Forelimb muscle (tissue), 1 donor: ENCODE measurements at places on chromosomes 3 and 15.
A peak's percentile ranks its signal among the peaks of the same experiment; 100 is the strongest.

DNA sequence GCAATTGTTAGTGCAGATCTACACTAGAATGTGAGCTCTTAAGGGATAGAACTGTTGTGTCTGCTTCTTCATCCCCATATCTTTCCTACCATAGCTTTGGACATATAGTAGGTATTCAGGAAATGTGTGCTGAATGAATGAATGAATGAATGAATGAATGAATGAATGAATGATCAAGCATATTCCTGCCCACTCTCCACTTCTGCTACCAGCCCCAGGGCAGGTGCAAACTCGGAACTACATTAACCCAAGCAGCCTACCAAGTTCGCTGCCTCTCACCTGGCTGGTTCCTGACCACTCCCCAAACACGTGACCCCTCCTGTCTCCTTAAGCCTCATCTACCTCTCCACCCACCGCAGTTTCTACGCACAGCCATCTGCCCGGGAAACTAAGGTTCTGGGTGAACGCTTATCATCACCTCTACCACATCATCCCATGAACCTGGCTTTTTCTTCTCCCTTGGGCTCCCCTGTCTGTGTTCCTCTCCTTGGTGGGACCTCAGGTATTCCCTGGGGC lies 26.8 kb downstream of the PAQR5 start:
- DNase-seq, result no peak

DNA sequence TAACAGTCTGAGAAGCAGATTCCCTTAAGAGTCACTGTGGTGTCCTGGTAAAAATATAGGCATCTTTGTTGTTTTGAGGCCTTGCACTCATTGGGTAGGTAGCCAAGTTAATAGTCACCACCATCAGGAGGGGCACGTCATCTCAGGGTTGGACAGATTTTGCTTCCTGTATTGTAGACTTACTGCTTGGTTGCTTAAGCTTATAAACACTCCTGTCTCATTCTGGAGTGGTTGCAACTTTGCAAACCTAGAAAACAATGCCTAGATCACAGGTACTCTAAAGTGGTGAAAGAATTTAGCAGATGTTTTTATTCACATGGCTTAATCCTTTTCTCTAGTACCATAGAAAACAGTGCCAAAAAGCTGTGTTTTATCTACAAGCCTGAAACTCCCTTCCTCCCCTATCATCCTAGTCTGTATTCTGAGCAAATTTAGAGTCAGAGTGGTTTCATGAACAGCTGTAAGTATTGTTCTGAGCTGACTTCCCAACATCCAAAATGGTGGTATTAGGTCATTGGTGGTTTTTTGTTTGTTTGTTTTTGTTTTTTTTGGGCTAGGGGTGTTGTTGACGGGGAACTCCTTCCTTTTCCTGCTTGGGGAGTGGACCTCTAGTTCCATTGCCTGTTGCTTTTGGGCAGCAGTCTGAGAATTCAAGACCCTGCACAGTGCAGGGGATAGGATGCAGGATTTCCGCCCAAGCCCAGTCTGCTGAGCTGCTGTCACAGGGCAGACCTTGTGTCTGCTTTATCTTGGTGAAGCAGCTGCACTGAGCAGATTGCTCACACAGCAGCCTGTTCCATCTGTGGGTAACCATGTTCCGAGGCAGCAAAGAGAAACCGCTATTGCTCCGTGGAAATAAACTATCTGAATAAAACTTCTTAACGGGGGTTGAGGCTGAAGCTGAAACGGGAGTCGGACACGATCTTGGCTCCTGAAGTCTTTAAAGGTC lies 202.0 kb downstream of the AKAP13 start:
- no peak for DNase-seq

DNA sequence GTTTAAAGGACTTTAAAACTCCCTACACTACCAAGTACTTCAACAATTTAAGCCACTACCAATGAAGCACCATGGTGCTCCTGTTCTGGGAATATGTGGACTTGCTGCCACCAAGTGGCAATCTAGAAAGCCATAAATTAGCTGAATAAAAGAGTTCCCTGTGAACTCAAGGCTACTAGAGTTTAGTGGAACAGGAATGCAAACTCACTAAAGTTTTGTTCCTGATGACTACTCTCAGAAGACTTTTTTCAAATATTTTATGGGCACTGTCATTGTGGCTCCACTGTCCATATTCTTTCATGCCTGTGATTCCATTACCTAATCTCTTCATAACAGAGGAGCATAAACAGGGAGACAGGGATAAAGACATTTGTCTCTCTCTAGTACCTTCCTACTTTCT lies 63.9 kb downstream of the TMCC1 start:
- DNase-seq, result peak; percentile 41

DNA sequence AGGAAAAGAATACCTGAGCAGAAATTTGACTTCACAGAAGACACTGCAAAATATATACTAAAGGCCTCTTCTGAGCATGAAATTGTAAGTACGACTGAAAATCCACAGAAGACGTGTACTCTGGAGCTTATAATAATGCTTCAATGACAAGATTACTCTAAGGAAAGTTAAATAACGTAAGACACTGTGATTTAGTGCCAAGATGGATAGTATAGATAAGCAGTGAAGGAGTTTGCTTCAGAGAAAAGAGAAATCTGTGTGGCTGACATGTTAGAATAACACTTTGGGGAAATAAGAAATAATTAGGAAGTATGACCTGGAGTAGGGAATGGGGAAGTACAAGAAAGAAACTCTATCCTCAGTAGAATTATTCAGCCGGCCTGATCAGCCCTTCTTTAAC lies 28.9 kb downstream of the ALDH1A2 start:
- DNase-seq, result no peak

- DNase-seq, result no peak
These were observed 290.4 kb downstream of the FAM43A start for GRCh38 chr3:194976049-194976451.

GRCh38 chr15:93314245-93314644 lies 225.2 kb upstream of the RGMA start:
- DNase-seq, result no peak

DNA sequence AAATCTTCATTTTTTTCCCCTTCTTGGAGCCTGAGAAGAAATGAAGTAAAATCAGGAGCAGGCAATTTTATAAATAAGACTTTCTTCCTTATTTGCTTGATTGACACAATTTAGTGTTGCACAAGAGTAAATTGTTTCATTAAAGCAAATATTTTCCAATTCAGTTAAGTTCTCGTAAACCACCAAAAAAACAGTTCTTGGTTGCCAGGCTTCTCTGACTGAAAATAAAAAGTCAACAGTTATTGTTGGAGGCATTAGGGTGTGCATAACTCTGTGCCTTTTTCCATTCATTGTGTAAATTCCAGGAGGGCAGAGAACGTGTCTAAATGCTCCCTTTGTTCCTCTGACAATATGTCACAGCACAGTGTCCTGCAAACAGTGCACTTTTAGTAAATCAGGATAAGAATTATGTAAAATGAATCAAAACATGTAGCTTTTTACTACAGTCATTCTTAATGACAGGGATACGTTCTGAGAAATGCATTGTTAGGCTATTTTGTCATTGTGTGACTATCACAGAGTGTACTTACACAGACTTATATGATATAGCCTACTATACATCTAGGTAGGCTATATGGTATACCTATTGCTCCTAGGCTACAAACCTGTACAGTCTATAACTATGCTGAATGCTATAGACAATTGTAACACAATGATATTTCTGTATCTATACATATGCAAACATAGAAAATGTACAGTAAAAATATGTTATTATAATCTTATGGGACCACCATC lies at the start of gene CP:
Gene CP (minus strand): TSS at position 47 of the 735 bp plus-strand sequence. CDS start 37 bp downstream, at position 10.
- DNase-seq, result no peak

GRCh38 chr15:77623755-77624524 lies 8.8 kb downstream of the LINGO1 start:
- no peak for DNase-seq

DNA sequence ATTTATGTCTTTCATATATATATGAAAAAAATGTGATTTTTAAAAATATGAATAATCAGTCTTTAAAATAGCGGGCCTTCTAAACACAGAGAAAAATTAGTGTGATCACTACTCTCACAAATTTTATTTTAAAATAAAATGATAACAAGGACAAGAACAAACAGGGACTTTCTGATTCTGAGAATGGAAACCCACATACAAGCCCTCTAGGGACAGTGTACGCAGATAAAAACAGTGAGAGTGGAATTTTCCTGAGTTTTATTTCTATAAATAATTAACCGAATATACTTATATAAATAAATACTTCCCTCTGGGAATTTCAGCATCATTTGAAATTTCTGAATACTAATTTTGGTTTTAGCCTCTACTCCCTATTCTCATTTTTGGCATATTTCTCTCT lies 201.4 kb upstream of the CBLB start:
- DNase-seq, result no peak

- no peak for DNase-seq
These were observed 185.1 kb upstream of the TGFBR2 start for GRCh38 chr3:30421266-30421665.

DNA sequence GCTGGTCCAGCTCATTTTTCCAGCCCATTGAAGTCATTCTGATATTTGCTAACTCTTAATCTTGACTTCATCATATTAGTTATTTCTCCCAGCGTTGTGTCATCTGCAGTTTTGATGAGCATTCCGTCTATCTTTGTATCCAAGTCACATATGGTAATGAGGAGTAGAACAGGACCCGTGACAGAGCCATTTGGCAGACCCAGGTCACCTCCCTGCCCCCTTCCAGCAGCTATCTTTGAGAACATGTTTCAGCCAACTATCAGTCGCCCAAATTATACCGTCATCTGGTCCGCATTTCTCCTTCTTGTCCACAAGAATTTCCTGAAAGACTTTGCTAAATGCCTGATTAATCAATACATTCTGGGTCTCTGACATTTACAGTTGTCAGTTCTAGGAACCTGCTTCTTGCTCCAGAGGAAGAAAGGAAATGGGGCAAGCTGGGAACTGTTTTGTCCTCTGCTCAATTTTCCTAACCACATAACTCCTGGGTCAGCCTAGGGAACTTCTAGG lies 347.1 kb upstream of the NR2E3 start:
- DNase-seq, result no peak
